Body of pancreas (tissue), 4 donors: ENCODE measurements at places on chromosomes 1 and 21. TPM values are rescaled to one million over a fixed set of nuclear protein-coding genes. Genes with fewer than 3 reads are reported as not detected.

GRCh38 chr1:199101139-199101538 lies 462.3 kb downstream of the PTPRC start:
- H3K36me3 ChIP-seq, result no peaks in the 10 kb centered on the region
- H3K4me1 ChIP-seq, result no peaks in the 10 kb centered on the region
- H3K4me3 ChIP-seq, result no peak overlapping the region

GRCh38 chr21:29786496-29787360 lies 153.1 kb downstream of the GRIK1 start:
- no peak for DNase-seq
- H3K4me1 ChIP-seq, result peaks cover 42% of the 10 kb centered on the region
- peak overlapping the region; percentile 5 for H3K27ac ChIP-seq
- H3K4me3 ChIP-seq, result no peak overlapping the region
- no peaks in the 10 kb centered on the region for H3K36me3 ChIP-seq
- no peaks in the 10 kb centered on the region for H3K27me3 ChIP-seq

DNA sequence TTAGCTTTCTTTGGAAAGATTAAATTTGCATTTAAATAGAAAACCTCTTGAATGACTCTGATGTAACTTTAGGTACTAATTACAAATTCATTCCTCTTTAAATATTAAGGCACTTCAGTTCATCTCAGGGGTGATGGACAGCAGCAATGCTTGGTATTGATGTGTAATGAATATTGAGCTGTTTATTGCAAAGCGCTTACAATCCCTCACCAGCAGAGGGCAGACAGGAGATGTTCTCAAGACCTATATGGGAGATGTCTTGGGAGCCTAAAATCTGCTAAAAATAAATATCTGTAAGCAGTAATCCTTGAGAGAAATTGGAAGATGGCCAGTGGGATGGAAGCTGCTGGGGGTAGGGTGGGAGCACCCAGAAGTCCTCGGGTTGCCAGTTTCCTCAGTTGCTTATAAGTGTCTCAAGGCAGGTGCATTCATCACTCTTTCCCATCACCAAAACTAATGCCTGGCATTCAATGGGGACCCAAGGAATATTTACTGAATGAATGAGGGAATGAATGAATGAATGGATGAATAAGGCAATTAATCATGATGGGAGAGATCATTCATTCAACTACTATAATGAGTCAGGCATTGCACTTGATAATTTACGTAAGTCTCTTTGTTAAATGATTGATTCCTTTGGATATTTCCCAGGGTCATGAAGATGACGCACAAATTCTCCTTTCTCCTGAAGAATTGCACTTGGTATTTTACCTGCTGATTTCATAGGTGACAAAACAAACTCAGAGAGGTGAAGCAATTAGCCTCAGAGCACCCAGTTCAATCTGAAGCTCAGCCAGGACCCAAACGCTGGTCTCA lies 2.3 kb downstream of the KLHDC8A start:
- peaks cover 21% of the 10 kb centered on the region for H3K4me1 ChIP-seq
- peak overlapping the region; percentile 17 for H3K27ac ChIP-seq
- H3K4me3 ChIP-seq, result no peak overlapping the region
- DNase-seq, result peak; percentile 79
- H3K27me3 ChIP-seq, result no peaks in the 10 kb centered on the region

DNA sequence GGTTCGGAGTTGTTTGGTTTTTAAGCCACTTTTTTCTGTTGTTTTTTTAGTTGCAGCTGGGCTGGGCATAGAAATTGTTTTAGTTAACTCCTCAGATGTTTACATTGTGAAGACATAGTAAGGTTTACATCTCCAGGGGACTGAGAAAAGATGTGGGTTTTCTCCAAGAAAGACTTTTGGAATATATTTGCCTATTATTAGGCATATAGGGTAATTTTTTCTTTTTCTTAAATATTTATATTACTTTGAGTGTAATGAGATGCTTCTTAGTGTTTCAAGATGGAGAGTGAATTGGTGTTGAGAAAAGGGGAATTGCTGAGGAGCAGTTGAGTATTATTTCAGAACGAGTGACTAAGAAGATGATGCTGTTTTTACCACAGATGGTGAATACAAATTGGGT lies 26.6 kb upstream of the PIGK start:
- H3K4me1 ChIP-seq, result no peaks in the 10 kb centered on the region
- no peaks in the 10 kb centered on the region for H3K27me3 ChIP-seq
- no peak overlapping the region for H3K4me3 ChIP-seq
- H3K36me3 ChIP-seq, result no peaks in the 10 kb centered on the region
- no peak overlapping the region for H3K27ac ChIP-seq

DNA sequence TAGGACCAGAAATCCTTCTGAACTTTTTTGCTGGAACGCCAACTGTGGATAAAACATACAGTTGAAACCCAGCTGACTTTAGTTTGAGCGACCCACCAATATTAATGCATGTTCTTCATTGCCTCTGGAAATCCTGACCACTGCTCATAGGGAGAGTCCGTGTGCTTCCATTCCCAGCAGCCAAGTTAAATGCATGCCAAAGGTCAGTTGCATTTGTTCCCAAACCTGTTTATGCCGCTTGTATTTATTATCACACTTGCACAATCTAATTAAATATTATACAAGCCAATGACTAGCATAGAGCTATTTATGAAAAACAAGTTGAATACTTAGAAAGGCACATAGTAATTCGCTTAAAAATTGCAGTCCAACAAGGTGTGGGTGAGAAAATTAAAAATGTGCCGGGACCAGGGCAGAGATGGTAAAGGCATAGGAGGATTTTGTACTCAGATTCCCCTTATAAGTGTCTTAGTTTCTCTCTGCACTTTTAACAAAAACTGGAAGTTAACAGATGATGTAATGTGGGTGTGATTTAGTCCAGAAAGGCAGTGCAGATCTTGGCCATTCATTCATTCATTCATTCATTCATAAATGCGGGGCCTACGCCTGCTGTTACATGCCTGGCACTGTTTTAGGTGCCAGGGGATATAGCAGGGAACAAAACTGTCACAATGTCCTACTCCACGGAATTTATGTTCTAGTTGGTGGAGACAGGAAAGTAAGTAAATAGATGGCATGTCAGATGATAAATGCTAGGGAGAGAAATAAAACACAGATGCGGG lies 99.7 kb downstream of the PRDM2 start:
- DNase-seq, result no peak
- no peaks in the 10 kb centered on the region for H3K36me3 ChIP-seq
- peak overlapping the region; percentile 52 for H3K27ac ChIP-seq
- H3K4me1 ChIP-seq, result peaks cover 29% of the 10 kb centered on the region
- no peaks in the 10 kb centered on the region for H3K27me3 ChIP-seq

GRCh38 chr1:176206961-176207902 lies at the start of gene COP1:
COP1 (minus strand) TSS chr1:176207286; CDS start chr1:176206978, 308 bp downstream.
- DNase-seq, result peak; percentile 98
- H3K27me3 ChIP-seq, result no peaks in the 10 kb centered on the region
- no peaks in the 10 kb centered on the region for H3K36me3 ChIP-seq
- H3K27ac ChIP-seq, result peak within 1 kb of the TSS; percentile 99

DNA sequence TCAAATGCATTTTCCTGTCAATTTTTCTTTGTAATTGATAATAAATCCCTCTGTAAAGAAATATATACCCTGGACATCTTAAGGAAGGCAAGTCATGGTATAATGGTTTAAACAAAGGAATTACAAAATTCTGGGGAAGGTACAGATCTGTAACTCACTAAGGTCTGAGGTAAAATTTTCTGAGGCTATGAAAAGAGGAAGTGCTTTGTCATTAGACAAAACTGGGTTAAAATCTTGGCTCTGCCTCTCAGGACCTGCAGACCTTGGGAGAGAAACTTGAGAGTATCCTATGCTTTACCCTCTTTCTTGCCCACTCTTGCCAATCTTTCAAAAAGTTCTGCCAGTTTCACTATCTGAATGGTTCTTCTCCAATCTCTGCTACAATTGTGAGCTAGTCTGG lies 26.8 kb upstream of the BEND5 start:
- no peaks in the 10 kb centered on the region for H3K36me3 ChIP-seq
- no peaks in the 10 kb centered on the region for H3K27me3 ChIP-seq
- DNase-seq, result no peak
- H3K4me3 ChIP-seq, result no peak overlapping the region
- no peaks in the 10 kb centered on the region for H3K4me1 ChIP-seq

- no peaks in the 10 kb centered on the region for H3K27me3 ChIP-seq
- H3K36me3 ChIP-seq, result no peaks in the 10 kb centered on the region
- H3K4me1 ChIP-seq, result peaks cover 5% of the 10 kb centered on the region
- H3K27ac ChIP-seq, result no peak overlapping the region
- no peak overlapping the region for H3K4me3 ChIP-seq
Observed at GRCh38 chr1:164440232-164440631, 118.8 kb upstream of the PBX1 start.

DNA sequence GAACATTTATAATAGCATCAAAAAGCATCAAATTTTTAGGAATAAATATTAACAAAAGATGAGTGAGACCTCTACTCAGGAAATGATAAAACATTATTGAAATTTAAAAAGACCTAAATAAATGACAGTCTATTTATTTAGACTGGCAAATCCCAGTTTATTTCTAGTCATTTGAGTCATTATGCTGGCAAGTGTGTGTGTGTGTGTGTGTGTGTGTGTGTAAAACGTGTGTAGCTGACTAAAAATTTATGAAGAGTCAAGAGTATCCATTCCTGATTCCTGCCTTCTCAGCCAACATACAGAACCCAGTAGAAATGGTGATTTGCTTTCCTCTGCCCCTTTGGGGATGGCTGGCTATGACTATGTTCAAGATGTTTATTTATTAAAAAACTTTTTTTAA lies 46.2 kb downstream of the OSBPL9 start:
- H3K27me3 ChIP-seq, result no peaks in the 10 kb centered on the region
- DNase-seq, result no peak
- H3K4me3 ChIP-seq, result no peak overlapping the region
- H3K27ac ChIP-seq, result no peak overlapping the region

DNA sequence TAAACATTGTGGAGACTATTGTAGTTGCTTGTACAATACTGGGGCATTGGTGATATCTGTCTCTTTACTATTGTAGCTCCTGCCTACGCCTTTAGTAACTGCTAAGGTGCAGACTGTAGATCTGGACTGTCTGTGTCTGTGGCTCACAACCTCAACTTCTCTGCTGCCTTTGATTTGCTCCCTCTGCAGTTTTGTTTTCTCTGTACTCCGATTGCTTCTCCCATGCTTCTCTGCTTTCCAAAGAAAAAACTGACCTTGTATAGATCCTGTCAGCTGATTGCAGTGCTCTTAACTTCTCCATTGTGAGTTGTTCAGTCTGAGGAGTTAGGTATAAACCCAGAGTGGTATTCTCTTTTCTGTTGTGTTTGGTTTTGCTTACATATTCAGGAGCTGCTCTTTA lies 15.3 kb downstream of the MAGI3 start:
- no peak overlapping the region for H3K27ac ChIP-seq
- no peaks in the 10 kb centered on the region for H3K27me3 ChIP-seq
- no peaks in the 10 kb centered on the region for H3K36me3 ChIP-seq
- DNase-seq, result no peak

- H3K27ac ChIP-seq, result no peak overlapping the region
- DNase-seq, result no peak
- H3K4me3 ChIP-seq, result no peak overlapping the region
- H3K36me3 ChIP-seq, result no peaks in the 10 kb centered on the region
Observed at GRCh38 chr1:181043025-181043888, 9.5 kb downstream of the MR1 start.

GRCh38 chr1:31901838-31902509 lies 36.2 kb downstream of the PTP4A2 start:
- H3K27me3 ChIP-seq, result no peaks in the 10 kb centered on the region
- H3K27ac ChIP-seq, result no peak overlapping the region
- no peak overlapping the region for H3K4me3 ChIP-seq
- peaks cover 1% of the 10 kb centered on the region for H3K36me3 ChIP-seq

- no peaks in the 10 kb centered on the region for H3K27me3 ChIP-seq
- no peak overlapping the region for H3K4me3 ChIP-seq
- H3K4me1 ChIP-seq, result peaks cover 70% of the 10 kb centered on the region
- peak overlapping the region; percentile 17 for H3K27ac ChIP-seq
- DNase-seq, result no peak
Observed at GRCh38 chr1:230090194-230090711, 23.2 kb downstream of the GALNT2 start.

DNA sequence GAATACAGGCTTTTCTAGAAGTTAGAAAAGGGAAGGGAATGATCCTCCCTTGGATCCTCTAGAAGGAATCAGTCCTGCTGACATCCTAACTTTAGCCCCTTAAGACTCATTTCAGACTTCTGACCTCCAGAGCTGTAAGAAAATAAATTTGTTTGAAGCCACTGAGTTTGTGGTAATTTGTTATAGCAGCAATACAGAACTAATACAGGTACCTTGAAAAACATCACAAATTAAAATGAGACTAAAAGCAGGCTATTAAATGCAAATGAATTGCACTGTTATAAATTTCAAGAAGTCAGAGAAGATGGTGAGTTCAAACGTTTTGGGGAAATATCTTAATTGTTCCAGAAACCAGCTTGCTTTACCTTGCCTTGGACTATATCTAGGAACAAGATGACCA lies 6.3 kb downstream of the LCA5L start:
- no peaks in the 10 kb centered on the region for H3K4me1 ChIP-seq
- H3K27me3 ChIP-seq, result no peaks in the 10 kb centered on the region
- no peak overlapping the region for H3K27ac ChIP-seq
- no peak for DNase-seq
- H3K36me3 ChIP-seq, result no peaks in the 10 kb centered on the region

GRCh38 chr1:163271535-163271934 lies 50.2 kb upstream of the NUF2 start:
- no peak for DNase-seq
- H3K4me1 ChIP-seq, result no peaks in the 10 kb centered on the region
- no peaks in the 10 kb centered on the region for H3K36me3 ChIP-seq

DNA sequence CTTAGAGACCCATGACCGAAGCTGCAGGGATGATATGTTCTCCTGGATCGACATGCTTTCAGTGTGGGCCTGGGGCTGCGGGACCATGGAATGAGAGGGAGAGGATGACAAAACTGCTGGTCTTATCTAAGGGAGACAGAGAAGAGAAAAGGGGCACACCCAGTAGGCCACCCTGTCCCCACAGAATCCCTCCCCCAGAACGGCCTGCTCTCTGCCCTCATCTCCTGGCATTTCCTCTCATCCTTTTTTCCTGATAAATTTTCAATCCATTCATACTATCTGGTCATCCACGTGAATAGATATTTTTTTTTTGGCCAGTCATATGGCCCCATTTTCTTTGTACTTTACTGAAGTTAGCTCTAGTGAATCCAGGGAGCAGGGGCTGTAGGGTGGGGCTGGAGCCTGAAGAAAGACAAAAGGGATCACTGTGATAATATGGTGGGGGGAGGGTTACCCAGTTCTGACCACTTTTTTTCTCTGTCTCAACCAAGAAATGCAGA lies at the start of gene PKLR:
TSS of gene PKLR (minus strand) at position 97 of the 500 bp plus-strand sequence. CDS start at position 54, 43 bp downstream.
- no peak for DNase-seq
- no peaks in the 10 kb centered on the region for H3K27me3 ChIP-seq
- no peaks in the 10 kb centered on the region for H3K4me1 ChIP-seq

GRCh38 chr21:28910280-28910887 lies 82.3 kb downstream of the LTN1 start:
- no peaks in the 10 kb centered on the region for H3K27me3 ChIP-seq
- H3K27ac ChIP-seq, result no peak overlapping the region
- H3K4me3 ChIP-seq, result no peak overlapping the region
- no peaks in the 10 kb centered on the region for H3K36me3 ChIP-seq
- DNase-seq, result no peak
- no peaks in the 10 kb centered on the region for H3K4me1 ChIP-seq

Gene IGSF5
- total RNA-seq, result 2.6 TPM

Gene CRNN
- not detected for total RNA-seq

Gene CALML6
- 1.0 TPM for total RNA-seq

Gene ADGRL4
- total RNA-seq, result 4.3 TPM

Gene RNPEP
- total RNA-seq, result 233 TPM
